Vagina (tissue), 2 donors: ENCODE measurements at places on chromosomes 13 and 19.

DNA sequence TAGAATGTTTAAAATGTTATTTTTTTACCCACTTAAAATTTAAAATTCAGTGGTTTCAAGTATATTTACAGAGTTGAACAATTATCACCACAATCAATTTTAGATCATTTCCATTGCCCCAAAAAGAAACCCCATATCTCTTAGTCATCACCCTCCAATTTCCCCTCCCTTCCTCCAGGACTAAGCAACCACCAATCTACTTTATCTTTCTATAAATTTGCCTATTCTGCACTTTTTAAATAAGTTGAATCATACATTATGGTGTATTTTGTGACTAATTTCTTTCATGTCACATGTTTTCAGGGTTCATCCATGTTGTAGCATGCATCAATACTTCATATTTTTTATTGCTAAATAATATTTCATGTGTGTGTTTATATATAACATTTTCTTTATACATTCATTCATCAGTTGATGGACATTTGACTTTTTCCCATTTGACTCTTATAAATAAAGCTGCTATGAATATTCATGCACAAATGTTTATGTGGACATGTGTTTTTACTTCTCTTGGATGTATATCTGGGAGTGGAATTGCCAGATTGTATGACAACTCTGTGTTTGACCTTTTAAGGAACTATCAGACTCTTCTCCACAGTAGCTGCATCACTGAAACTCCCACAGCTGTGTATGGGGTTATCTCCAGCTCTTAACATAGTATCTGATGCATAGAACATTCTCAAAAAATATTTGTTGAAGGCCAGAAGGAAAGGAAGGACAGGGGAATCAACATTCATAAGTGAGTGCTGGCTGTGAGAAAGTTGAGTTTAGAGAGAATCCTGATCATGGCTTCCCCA, 107.8 kb upstream of the OXGR1 start:
- no peak for DNase-seq

DNA sequence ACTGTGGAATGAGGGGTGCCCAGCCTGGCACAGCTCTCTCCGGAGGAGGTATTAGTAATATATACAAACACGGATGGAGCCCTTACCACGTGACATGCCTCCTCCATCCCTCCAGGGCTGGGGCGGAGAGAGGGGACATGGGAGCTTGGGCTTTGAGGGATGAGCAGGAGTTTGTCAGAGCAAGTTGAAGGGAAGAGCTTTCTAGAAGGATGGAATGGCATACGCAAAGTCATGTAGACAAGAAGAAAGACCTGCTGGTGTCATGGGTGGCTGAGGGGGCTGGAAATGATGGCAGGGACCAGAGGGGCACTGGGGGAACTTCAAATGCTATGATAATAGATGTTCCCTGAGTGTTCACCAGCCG, 2.6 kb downstream of the MPND start:
- no peak for DNase-seq

- DNase-seq: no peak
These were observed 11.7 kb upstream of the KPTN start for GRCh38 chr19:47495478-47496372.

DNA sequence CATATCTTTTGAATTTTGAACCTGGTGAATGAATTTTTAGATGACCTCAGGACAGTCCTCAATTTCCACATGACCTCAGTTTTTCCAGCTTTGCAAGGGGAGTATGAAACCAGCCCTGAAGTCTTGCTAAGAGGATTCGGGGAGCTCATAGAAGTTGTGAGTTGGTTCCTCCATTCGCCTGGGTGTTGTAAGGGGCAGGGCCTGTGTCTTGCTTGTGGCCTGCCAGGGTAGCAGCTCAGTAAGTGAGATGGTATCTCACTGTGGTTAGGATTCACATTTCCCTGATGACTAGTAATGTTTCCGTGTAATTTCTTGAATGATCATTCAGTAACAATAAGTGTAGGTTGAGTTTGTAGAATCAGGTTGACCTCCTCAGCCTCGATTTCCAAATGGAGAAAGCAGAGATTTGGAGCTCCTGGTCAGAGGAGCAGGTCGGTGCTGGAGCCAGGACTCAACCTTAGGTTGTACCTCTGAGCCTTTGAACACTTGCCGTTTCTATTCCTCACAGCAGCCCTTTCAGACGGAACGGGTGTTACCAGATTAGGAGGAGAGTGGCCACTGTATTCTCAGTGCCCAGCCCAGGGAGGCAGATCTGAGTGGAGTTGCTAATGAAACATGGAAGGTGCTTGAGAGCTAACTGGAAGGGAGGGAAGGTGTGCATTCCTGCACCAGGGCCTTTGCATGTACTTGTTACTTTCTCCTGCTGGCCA, 14.6 kb downstream of the NACC1 start:
- no peak for DNase-seq

DNA sequence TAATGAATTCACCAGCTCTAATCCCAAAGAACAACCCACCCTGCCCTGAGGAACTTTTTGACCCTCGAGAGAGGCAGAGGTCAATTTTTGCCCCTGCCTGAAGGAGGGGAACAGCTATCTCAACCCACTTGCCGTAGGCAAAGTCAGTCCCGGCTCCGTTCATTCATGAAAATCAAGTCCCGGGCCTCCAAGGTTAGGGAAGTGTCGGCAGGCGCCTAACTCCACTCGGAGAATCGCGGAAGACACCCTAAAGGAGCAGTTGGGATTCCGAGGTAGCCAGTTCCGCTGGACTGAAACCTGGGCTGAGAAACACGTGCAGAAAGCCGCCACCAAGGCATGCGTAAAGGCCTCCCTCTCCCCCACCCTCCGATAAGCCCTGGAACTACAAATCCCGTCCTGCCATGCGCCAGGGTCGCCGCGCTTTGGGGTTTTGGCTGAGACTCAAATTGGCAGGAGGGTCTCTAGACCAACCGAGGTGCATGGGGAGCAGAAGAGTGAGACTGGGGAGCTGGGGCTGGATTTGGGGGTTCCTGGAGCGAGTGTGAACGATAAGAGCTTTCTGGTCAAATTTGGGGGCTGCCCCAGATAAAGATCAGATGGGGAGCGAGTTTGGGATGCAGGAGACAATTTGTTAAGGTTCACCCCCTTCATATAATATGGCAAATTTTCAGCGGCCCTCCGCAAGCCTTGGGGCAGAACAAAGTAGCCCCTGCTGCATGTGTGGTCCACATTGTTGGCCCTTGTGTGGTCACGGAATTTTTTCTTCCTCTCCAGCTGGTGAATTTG, at the start of gene TNPO2:
TNPO2 (minus strand) TSS at position 292 of the 786 bp plus-strand sequence. CDS start 2,955 bp downstream, outside the sequence.
- no peak for DNase-seq

GRCh38 chr19:57016076-57016475, 103.7 kb upstream of the USP29 start:
- peak; percentile 82 for DNase-seq

GRCh38 chr19:53874606-53874990, 6.9 kb downstream of the MYADM start:
- DNase-seq: no peak

DNA sequence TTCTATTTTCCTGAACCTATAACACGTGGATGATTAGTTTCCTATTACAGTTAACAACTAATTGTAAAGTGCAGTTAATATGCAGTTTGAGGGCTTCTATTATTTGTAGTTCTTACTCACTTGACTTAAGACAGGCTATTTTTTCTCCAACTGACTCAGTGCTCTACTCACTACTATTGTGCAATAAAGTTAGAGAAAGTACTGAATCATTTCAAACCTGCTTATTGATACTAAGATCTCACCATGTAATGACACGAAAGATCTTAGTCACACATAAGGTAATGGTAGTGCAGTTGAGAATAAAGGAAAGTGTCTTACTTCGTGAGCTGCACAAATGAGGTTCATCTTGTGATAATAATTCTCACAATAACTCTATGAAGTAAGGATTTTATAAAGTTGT, 22.8 kb upstream of the ITM2B start:
- DNase-seq: no peak

- DNase-seq: no peak
These were observed 44.7 kb upstream of the ZNF30 start for GRCh38 chr19:34881982-34882381.

- DNase-seq: no peak
These were observed 22.0 kb upstream of the GJB6 start for GRCh38 chr13:20254076-20254475.

DNA sequence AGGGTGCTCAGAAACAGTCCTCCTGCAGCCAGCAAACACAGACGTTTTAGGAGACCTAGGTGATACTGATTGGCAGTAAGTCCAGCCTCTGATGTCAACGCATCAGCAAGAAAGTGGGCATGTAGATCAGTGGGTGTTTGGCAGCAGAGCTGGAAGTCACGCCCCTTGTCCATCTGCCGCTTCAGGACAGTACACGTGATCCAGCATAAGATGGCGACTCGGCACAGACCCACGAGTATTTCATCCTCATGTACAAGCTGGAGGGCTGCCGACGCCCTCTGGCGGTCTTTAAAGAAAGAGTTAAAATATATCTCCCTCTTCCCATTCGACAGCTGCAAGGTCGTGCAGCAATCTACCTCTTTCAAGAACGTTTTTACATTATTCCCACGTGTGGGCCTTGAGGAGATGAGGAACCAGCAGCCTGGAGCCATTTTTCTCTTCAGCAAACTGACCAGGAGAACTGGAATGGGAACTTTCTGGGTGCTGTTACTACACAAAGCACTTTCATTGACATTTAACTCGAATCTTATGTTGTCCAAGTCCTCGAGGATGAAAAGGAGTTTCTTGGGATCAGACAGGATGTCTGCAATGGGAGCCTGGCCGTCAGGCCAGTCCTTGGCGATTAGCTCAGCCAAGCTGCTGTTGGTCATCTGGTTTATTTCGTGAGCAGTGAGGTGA, 22.3 kb downstream of the NLRP11 start:
- no peak for DNase-seq

GRCh38 chr19:12937093-12937926, 1.1 kb upstream of the CALR start:
- DNase-seq: no peak

DNA sequence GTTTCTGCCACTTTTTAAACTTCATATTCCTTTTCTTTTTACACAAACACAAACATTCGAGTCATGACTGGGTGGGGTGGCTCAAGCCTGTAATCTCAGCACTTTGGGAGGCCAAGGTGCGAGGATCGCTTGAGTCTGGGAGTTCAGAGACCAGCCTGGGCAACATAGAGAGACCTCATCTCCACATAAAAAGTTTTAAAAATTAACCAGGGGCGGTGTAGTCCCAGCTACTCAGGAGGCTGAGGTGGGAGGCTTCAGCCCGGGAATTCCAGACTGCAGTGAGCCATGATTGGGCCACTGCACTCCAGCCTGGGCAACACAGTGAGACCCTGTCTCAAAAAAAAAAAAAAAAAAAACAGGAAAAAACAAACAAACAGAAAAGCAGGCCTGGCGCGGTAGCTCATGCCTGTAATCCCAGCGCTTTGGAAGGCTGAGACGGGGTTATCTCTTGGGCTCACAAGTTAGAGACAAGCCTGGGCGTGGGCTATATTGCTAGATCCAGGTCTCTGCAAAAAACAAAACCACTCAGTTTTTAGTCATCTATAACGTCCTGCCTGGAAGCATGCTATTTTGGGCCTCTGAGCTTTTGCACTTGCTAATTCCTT, 583 bp upstream of the BAX start:
- DNase-seq: no peak

DNA sequence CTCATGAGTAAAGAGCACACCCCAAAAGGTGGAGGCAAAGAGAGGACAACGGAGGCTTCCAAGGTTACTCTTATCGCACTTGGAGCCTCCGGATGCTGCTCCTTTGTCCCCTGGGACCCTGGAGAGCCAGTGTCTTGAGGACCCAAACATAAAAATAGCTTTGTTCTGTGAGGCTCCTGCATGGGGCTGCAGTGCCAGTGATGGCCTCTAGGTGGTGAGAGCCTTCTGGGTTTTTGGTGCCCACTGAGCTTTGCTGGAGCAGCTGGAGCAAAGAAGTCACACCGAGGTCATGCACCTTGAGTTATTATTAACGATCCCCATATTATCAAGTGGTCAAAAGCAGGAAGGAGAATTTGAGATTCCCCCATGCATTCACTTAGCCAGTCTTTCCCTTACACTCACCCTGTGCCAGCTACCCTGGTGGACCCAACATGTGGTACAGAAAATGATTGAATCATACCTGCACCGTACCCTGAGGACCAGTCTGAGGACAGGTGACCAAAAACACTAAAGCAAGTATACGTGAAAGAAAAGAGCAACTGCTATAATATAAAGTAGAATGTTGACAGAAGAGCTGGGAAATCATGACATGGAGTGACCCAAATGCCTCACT, 41.5 kb downstream of the ZNF682 start:
- no peak for DNase-seq

GRCh38 chr13:110367620-110368019, 60.5 kb downstream of the COL4A2 start:
- DNase-seq: no peak

DNA sequence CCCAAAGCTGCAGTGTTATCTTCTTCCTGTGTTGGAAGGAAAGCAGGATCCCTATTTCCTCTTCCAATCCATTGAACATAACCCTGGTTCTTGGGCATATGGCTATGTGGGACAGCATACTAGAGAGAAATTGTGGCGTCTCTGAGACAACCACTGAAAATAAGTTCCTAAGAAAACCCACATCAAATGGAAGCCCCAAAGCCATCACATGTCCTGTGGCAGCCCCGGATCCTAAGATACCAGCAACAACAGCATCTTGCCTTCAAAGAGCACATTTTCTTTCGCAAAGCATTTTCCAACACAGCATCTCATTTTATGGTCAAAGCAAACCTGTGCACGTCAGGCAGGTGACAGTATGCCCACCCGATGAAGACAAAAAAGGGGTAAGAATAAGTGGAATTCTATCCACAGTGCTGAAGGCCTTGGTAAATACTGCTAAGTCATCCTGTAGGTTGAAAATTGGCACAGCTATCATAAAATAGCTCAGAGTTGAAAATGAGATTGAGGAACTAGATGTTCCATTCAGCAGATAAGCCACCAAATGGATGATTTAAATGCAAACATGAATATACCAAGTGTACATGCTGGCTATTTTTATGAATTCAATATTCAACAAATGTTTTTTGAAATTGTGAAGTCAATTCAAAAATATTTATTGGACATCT, 232.2 kb downstream of the DLEU7 start:
- DNase-seq: no peak

- no peak for DNase-seq
These were observed 53.6 kb upstream of the FAM124A start for GRCh38 chr13:51168623-51169022.

DNA sequence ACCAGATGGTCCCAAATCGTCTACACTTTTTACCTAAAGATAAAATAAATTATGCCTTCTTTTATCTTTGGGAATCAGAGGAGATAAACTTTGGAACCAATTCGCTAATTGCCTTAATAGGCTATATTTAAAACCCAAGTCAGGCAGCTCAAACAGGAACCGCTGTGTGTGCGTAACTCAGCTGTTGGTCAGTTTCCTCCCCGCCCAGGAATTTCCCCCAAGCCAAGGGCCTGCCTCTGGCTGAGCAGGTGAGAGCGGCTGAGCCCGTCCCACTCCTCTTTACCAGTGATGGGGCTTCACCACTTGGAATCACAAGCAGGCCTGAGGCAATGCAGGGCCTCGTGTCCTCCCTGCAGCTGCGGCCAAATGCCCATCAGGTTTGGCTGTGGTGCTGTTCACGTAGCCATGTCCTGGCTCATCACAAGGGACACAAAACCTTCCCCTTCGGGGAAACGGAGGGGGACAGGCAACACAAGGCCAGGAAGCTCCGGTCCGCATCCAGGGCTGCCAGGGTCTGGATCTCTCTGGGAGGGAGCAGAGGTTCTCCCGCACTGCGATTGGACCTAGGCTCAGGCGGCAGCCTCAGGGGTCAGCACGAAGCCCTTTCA, 503 bp upstream of the SLC7A9 start:
- no peak for DNase-seq

- DNase-seq: peak; percentile 69
These were observed 1.3 kb downstream of the ZIC2 start for GRCh38 chr13:99982731-99983498.

GRCh38 chr13:86464193-86464592, 665.0 kb upstream of the SLITRK6 start:
- DNase-seq: no peak

- no peak for DNase-seq
These were observed 14.5 kb downstream of the DAZAP1 start for GRCh38 chr19:1421958-1422305.
